ENCODE measurements at places on chromosomes 2 and 18.

- DNase-seq = no peak
These were observed 155.8 kb upstream of the ERBB4 start for GRCh38 chr2:212694398-212694797.

DNA sequence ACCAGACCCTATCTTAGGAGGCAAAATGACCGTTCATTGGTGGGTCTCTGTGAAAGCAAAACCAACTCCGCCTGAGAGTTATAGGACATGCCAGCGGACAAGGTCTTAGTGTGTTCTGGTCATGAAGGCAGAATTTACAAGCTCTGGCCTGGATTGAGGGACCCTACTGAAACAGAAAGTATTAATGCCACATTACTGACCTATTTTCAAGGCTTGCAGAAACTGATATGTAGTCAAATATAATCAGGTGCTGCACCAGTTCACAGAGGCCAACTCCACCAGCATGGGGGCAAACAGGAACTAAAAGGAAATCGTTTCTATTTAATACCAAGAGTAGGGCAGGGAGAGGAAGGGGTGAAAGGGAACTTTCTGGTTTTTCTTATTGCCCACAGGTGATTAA, 19.7 kb downstream of the TYMS start:
- no peak for DNase-seq

DNA sequence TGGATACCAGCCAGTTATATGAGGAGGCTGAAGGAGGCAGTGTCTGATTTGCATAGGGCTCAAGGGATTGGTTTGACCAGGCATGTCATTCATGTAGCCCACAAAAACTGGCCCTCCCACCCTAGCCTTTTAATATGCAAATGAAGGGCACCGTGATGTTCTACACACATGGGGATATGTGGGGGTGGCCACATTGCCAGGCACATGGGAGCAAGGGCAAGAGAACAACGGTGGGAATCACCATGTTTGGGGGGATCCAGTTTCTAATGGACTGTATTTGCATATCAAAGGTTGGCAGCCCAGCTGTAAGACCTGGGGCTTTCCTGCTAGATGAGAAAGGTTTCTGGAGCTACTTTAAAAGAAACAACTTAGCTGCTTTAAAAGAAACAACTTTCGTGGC, 65.1 kb upstream of the SLC25A52 start:
- no peak for DNase-seq

DNA sequence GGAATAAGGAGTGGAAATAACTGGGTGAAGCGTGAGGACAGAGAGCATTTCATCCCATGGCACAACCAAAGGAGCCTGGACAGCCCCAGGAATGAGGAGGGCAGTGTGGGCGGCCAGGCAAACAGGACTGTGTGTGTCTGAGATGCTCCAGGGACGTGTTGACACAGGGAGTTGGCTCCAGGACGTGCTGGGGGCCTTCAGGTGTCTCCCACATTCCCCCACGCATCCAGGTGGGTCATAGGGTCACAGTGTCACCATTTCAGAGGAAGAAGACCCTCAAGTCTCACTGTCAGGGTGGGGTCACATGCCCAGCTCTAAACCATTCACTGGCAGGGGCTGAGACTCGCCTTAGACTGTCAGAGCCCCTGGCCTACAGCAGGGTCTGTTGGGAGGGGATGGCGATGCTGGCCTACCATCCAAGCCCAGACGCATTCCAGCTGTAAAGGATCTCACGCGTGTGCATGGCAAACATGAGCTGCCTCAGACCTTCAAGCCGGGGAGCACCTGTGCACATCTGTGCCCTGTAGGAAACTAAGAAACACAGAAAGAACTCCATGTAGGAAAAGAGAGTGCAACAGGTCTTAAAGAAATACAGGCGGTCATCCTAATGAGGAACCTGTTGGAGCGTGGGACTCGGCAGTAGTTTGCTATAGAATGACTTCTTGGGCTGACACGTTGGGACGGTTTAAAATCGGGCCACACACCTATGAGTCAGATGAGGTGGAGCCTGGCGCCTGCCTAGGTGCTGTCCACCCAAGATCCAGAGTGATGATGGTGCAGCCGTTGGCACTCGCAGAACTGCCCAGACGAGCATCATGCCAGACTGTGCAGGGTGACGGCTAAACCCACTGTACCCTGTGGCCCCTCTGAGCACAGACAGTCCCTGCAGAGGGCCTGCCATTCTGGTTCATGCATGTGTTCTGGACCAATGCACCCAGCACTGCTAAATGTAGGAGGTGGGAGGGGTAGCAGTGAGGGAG, 17.3 kb downstream of the PARD6G start:
- DNase-seq = no peak

GRCh38 chr18:24582771-24583170, 122.3 kb downstream of the HRH4 start:
- DNase-seq = no peak

GRCh38 chr2:239222312-239222660, 178.5 kb downstream of the HDAC4 start:
- DNase-seq = peak; percentile 46

DNA sequence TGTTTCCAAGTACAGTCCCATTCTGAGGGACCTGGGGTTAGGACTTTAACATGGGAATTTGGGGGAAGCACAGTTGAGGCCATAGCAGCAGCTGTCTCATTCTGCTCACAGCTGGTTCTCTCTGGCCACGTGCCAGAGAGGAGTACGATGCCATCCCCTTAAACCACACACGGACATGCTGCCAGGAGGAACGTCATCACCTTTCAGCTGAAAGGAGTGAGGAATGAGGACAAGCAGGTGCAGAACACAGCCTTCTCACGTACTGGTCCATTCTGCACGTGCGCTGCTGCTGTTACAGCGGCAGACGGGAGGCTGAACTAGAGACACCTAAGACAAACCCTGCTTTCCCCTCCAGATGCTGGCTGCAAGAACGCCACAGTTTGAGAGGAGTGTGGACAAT, 33.5 kb downstream of the ODC1 start:
- DNase-seq = no peak

DNA sequence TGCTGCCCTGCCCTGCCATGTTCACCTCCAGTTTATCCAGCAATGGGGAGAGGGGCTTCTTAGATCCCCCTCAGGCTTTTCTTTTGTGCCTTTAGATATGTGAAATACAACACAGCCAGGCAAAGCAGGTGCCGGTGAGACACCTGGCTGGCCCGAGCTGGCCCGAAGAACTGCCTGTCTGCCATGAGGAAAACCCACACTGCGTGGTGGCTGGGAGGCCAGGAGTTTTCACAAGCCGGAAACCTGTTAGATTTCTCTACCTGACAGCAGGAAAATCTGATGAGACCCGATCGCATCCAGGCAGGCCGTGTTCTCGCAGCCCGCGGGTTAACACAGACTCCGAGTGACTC, 5.7 kb upstream of the GAL3ST2 start:
- no peak for DNase-seq

GRCh38 chr2:95351598-95351915, 51.0 kb upstream of the FAHD2A start:
- DNase-seq = no peak

- no peak for DNase-seq
These were observed 151.2 kb upstream of the MMADHC start for GRCh38 chr2:149738767-149739166.

GRCh38 chr2:45974762-45975408, 322.3 kb upstream of the EPAS1 start:
- peak; percentile 75 for DNase-seq

Data from suppressor macrophage treated with lipopolysaccharide for 1 hour (primary cell).